NCI-H2081 treated with DMSO at 0.1 percent for 48 hours (cell line): ENCODE measurements at places on chromosomes 6 and 20.

DNA sequence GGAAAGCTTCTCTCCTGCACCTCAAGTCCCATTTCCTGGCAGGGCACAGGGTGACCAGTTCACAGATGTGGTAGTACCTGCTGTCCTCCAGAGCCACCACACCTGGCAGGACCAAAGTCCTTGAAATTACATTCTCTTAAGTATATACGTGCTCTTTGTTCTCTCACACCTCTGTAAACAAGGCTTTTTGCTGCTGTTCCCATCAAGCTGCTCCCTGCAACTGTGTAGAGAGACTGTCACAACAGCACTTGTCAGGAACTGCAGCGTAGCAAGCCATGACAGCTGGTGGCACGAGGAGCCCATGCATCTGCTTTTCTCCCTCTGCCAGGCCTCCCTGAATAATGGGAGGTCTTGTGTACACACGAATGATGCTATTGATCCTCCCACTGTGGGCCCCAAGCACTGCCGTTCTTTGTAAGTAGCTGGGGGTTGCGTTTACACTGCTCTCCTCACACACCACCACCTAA lies 431.8 kb downstream of the CD83 start:
- no peak for DNase-seq

- no peak for DNase-seq
These were observed 19.8 kb upstream of the STXBP5 start for GRCh38 chr6:147184379-147184778.

DNA sequence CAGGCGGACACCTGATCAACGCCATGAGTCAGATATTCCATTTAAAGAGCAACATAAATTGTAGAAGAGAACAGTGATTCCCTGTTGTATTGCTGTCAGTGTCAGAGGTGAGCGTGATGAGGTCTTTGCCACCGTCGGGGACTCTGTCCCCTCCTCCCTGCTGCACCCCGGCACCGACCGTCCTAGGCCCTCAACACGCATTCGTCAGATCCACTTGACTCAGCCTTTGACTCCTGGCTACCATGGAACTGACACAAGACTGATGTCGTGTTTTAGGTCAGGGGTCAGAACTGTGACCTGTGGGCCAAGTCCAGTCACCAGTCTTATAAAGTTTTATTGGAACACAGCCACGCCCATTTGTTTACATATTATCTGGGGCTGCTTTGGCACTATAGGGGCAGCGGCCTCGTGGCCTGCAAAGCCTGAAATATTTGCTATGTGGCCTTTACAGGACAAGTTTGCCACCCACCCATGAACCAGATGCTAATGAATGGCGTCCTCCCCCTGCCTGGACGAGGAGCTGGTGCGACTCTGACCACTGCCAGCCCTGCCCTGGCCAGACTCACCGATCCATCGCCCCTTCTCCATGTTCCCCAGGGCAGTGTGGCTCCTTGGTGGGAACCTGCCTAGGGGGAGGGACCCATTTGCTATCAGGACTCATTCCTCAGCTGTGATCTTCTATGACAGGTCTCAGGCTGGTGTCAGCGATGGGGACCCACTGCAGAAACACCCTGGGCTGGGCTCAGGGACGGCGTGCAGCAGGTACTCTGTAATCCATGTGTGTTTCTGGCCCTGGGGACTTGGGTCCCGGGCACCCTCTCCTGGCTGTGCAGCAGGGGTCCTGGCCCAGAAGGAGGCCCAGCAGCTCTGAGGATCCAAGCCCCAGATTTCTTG lies 37.5 kb upstream of the PHACTR3 start:
- DNase-seq, result no peak

DNA sequence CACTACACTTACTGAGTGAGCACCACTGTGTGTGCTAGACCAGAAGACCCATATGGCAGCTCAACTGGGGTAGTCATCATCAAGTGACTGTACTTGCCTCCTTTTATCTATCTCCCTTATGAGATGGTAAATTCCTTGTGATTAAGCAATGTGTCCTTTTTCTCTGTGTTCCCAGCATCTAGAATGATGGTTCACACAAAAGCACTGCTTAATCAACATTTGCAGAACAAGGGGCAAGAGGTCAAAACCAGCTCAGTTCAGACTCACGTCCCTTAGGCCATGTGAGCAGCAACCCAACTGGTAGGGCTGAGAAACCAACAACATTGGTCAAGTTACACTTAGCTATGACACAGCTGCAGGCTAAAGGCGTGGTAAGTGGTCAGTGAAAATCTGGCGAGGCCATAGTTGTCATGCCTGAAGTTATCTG lies 10.0 kb downstream of the TRAM2 start:
- no peak for DNase-seq

DNA sequence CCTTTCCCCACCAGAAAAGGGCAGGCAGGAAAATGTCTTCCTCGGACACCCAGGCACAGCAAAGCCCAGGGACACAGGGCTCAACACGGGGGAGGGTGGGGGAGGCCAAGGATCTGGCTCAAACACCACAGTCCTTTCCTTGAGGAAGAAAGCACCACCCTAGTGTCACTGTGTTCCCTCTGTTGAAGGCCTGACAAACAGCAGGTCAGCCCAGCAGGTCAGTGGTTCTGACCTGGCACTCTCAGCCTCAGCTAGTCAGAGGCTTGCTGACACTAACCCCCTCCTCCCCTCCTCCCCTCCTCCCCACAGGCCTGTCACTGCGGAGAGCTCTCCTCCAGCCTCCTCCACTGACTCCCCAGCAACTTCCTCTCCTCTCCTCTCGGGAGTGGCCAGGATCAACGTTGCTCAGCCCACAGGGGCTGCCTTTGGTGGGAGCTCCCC lies 239.6 kb downstream of the LRFN2 start:
- no peak for DNase-seq

- DNase-seq, result no peak
These were observed 387.8 kb downstream of the ZFAND3 start for GRCh38 chr6:38207375-38207774.

GRCh38 chr6:42393339-42393738 lies 58.4 kb downstream of the TRERF1 start:
- DNase-seq, result no peak

DNA sequence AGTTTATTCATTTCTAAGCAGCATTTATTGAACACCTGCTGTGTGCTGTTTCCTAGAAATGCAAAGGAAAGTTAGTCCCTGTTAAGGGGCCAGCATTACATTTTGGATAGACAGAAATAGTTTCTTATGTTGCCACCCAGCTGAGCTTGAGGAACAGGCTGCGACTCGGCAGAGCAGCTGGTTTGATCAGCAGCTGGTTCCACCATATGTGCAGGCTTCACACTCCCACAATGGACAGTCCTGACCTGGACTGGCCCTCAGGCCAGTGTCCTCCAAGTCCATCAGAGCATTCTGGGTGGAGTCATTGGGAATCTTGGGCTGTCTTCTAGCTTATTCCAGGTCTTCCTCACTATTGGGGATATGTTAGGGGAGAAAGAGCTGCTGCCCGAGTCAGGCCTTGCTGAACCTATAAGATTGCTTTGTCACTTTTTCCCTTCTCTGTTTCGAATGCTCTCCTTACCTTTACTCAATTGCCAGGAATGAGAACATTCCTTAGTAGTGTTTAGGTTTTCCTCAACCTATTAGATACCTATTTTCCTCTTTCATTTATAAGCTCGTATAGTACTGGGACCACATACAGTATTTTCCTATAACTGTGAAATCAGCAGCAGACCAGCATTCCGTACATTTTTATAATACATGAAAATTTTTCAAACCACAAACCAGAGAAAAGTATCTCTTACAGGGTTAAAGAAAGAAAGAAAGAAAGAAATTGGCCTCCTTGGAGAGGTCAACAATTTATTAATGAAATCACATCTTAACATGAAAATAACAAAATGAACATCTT lies 203.0 kb downstream of the FARS2 start:
- no peak for DNase-seq

- DNase-seq, result no peak
These were observed at the start of gene KIF13A for GRCh38 chr6:17987447-17987696. Gene KIF13A, minus strand, starts transcription at chr6:17987635. Its CDS starts 172 bp downstream, at chr6:17987463.

GRCh38 chr6:125220712-125221111 lies 67.1 kb downstream of the TPD52L1 start:
- no peak for DNase-seq

- no peak for DNase-seq
These were observed 1937.7 kb upstream of the DEFB115 start for GRCh38 chr20:29319725-29320124.

DNA sequence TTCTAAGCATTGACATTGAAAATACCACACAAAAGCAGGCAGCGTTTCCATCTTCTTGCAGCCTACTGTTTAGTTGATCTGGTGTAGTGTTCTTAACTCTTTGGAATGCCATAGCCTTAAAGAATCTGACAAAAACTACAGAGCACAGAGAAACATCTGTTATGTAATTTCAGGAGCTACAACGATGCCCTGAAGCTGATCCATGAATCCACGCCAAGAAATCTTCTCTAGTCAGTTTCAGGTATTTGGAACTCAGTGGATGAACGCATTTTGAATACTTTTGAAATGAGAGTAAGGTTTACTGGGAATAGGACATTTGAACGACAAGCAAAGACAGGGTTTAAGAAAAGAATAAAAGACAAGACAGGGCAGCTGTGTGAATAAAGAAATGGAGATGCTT lies 17.8 kb downstream of the ALDH8A1 start:
- DNase-seq, result no peak

- no peak for DNase-seq
These were observed 2.1 kb downstream of the GABRR2 start for GRCh38 chr6:89313006-89313405.

DNA sequence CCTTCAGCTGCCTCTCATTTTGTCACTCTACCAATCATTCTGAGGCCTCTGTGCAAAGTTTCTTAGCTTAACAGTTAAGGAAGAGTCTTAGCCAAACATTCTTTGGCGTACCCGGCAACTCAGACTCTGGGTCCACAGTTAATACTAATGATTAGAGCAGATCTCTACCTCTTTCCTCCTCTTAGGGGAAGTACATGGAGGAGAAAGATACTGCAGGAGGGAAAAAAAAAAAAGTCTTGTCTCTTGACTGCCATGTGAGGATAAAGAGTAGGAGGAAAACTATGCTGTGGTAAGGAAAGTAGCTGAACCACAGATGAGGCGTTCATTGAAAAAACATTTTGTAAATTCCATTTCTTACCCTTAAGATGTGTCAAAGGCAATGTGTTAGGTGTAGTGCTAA lies 44.0 kb upstream of the MARCKS start:
- DNase-seq, result no peak

DNA sequence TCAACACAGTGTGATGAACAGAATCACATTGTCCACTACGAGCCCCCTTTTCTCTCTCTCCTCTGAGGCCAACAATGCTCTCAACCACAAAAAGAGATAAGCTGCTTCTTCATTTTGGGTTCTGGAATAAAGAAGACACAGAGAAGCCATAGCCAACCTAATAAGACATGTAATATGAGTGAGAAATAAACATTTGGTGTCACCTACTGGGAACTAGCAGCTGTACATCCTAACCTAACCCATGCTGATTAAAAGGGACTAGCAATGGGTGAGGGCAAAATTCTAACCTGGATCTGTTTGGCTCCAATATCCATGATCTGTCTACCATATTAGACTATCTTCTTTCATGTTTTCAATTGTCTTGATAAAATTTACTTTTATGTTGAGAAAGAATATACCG lies 369.1 kb upstream of the MARCKS start:
- no peak for DNase-seq

GRCh38 chr6:163741743-163742363 lies 327.3 kb downstream of the QKI start:
- no peak for DNase-seq

GRCh38 chr20:8530022-8530421 lies 398.0 kb downstream of the PLCB1 start:
- no peak for DNase-seq

GRCh38 chr6:12479881-12480280 lies 189.7 kb downstream of the EDN1 start:
- DNase-seq, result no peak

GRCh38 chr6:105874835-105875626 lies 211.1 kb upstream of the PRDM1 start:
- no peak for DNase-seq

- DNase-seq, result no peak
These were observed 25.8 kb downstream of the SNRNP48 start for GRCh38 chr6:7615611-7616383.

DNA sequence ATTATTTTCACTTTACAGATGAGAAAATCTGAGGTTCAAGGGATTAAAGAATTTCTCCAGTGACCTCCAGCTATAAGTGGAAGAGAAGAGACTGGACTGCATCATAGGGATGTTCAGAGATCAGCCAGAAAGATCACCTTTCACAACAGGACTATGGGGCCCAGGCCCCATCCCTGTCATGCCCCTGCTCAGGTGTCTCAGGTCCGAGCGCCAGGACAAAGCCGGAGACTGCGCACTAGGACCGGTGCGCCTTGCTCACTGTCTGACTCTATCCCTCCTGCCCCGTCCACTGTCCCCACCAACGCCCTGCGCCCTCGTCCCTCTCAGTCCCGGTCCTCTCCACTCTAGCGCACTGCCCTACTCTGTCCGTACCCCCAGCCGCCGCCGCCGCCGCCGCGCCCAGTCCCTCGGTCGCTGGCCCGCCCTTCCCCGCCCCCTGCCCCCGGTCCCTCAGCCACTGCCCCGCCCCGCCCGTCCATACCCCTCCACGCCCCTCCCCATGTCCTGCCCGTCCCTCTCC lies 521 bp upstream of the RAD21L1 start:
- no peak for DNase-seq

DNA sequence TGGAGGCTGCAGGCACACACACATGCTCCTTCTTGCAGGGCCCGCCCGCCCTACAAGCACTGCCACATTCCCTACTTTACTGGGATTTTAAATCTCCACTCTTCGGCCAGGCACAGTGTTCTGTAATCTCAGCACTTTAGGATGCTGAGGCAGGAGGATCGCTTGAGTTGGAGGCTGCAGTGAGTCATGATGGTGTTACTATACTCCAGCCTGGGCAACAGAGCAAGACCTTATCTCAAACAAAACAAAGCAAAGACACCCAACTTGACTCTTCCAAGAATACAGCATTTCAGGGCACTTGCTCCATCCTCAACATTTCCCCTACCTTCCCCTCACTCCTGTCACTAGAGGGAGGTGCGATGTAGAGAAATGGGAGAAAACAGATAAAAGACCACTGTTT lies 194.0 kb downstream of the MYLK4 start:
- DNase-seq, result no peak

DNA sequence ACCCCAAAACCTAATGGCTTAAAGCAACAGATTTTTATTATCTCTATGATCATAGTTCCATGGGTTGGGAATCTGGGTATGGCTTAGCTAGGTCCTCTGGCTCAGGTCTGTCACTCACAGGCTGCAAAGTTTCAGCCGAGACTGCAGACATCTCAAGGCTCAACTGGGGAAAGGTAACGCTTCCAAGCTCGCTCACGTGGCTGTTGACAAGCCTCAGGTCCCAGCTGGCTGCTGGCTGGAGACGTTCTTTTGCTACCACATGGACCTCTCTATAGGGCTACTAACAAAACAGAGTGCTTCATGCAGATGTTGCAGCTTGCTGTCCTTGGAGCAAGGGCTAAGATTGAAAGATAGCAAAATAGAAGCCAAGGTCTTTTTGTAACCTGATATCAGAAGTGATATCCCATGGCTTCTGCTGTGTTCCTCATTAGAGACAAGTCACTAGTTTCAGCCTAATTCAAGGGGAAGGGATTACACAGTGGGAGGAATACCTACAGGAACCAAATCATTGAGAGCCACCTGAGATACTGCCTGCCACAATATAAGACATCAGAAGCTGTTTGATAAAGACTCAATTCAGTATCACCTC lies 6.6 kb downstream of the HTR1E start:
- DNase-seq, result no peak
